ENCODE measurements at places on chromosomes 12 and 14.

DNA sequence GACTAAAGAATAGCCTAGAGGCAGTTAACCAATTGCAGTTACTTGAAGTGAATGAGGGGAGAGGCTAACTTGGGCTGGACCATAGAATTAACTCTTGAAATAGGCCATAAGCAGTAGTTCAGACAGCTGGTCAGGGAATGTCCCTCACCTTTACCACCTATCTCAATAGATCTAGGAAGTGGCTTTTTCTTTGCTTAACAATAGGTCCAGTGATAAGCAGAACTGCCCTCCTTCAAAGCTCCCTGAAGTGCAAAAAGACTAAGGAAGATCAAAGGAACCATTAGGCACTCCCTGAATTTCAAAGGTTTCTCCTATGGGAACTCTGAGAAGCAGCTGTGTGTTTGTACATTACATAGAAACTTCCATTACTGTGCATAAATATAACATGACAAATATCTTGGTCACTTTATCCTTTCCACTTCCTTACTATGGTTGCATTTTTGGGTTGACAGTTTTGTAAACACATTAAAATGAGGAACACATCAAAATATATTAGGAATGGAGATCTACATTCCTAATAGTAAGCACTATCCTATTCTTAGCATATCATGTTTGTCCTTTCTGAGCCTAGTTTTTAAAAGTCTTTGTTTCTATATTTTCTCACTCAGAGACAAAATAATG, 7.2 kb upstream of the NAA30 start:
- no peak for DNase-seq

DNA sequence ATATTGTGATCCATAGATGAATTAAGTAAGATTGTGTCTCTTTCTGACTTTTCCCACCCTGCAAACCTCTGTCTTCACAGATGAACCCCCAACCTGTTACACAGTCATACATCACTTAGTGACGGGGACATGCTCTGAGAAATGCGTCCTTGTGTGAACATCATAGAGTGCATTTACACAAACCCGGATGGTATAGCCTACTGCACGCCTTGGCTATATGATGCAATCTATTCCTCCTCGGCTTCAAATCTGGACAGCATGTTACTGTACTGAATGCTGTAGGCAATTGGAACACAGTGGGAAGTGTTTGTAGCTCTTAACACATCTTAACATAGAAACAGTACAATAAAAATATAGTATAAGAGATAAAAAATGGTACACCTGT, 7.4 kb upstream of the TESPA1 start:
- DNase-seq: no peak

DNA sequence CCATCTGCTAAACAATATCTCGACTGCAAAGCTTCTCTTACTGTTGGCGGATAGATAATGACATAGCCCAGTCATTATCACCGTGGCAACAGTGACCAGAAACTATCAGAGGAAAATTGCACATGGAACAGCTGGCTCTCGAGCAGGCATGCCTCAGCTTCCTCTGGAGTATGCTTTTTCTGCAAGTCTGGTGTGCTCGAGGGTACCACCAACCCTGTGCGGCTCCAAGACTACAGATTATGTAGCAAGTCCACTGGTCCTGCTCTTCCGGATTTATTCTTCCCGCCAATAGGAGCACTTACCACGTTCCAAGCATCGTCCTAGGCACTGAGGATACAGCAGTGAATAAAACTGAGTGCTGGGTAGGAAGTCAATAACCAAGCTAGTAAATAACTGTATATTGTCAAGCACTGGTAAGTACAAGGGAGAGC, 1.4 kb upstream of the GLRX5 start:
- no peak for DNase-seq

DNA sequence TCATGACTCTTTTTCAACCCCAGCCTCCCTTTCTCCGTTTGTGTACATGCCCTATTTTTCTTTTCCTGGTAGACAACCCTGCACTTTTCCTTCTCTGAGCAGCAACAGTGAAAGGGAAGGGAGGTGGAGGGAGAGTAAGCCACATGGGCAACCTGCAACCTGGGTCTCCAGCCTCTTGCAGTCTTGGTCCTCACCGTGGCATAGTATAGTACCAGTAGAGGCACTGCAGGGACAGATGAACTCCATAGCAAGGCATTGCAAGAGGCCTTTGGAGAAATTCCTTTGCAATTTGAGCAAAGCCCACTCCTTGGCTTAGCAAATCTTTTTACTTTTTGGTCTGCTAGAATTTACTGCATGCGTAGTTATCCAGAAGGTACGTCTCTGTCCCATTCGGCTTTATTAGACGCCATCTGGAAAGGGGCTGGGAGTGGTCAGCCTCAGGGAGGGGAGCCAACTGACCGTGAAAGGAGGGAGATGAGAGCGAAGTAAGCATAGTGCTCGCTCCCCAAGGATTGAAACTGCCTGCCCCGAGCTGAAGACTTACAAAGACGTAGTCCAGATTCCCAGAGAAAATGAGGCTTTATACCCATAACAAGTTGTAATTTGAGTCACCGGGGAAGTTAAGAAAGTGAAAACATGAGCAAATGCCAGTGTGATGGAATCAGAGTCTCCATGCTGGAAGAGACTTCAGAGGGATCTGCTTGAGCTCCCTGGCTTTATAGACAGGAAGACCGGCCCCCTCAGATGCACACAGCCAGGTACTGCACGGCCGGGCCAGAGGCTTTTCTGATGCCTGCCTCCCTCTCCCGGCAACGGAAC, 332.0 kb downstream of the CACNA1C start:
- no peak for DNase-seq

DNA sequence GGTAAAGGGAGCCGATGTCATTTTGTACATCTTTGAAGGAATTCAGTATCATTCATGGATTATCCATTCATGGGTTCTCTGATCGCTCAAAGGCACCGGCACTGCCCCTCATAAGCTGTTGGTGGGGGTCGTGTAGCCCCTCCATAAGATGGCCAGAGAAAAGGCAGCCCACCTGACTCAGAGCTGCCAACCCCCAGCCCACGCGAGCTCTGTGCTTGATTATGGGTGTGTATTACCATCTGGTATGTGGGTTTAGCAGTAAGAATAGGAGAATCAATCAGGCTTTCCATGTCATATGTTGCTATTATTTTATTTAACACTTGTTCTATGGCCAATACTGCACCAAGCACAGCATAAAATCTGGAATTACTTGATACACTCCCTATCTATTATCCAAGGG, 32.1 kb upstream of the AMIGO2 start:
- DNase-seq: no peak

DNA sequence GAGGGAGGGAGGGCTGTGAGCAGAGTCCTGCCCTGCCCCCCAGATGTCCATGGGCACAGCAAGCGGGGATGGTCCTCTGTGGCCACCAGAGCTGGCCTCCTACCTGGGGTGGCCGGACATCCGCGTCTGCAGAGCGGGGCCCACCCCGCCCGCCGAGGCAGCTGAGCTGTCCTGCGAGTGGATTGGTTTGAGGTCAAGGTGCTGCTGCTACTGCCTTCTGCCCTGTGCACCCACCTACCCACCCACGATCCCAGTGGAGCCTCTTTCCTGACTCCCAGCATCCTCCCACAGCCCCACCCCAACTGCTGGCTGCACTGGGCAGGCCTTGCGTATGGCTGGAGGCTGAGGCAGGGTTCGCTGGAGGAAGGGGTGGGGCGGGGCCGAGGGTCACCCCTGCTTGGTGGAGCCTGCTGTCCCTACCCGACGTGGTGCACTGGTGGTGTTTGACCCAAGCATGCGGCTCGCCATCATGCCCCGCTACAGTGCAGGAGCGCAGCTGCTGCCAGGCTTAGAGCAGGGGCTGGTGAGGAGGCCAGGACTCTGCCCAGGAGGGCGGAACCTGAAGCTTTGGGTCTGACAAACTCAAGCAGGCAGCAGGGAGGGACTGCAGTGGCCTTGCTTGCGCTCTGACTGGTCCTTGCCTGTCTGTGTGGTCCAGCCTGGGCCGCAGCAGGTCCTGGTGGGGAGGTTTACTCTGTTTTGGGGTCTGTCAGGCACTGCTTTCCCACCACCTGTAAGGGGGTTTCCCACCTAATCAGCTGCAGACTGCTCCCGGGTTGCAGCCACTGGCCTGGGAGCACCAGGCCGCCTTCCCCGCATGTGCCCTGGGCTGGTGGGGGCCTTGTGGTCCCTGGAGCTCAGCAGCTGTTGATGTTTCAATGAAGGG, 23.7 kb downstream of the CEP170B start:
- DNase-seq: no peak

DNA sequence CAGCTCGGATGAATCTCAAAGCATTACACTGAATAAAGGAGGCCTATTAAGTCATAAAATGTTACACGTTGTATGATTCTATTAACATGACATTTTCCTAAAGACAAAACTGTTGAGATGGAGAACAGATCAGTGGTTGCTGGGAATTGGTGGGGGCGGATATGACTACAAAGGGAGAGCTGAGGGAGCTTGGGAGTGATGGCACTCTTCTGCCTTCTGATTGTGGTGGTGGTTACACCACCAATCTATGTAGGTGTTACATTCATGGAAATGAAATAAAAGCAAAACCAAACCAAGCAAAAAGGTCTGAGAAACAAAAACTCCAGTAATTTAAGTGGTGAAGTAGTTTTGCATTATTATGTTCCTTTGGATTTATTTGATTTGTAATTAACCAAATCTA, 16.4 kb upstream of the EVL start:
- DNase-seq: no peak

GRCh38 chr12:38427442-38427841, 110.9 kb downstream of the ALG10B start:
- no peak for DNase-seq

DNA sequence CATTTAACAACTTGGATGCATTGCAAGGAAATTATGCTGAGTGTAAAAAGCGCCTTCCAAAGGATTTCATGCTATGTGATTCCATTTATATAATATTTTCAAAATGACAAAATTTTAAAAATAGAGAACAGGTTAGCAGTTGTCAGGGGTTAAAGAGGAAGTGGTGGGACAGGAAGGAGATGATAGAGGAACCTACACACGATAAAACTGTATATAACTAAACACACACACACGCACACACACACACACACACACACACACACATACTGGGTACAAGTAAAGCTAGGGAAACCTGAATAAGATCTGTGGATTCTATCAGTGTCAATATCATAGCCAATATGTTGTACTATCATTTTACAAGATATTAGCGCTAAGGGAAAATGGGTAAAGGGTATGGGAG, 17.2 kb downstream of the TTC9 start:
- no peak for DNase-seq

- no peak for DNase-seq
These were observed 92.7 kb downstream of the PRICKLE1 start for GRCh38 chr12:42496886-42497285.

DNA sequence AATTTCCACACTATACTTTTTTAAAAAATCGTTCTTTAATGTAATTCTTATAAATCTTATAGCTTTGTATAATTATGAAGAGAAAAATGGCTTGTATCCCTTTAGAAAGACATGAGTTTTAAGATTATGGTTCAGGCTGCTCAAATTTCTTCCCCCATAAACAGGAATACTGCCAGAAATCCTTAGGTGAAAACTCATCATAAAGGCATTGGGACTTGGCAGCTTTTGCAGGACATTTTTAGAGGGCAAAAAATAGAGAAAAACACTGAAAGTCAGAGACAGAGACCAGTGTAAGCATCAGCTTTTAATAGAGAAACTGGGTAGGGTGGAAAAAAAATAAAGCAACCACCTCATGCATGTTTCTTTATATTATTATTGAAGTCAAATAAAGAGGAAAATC, 29.1 kb downstream of the LRRK2 start:
- no peak for DNase-seq

- no peak for DNase-seq
These were observed 14.4 kb upstream of the FIGNL2 start for GRCh38 chr12:51862947-51863346.

DNA sequence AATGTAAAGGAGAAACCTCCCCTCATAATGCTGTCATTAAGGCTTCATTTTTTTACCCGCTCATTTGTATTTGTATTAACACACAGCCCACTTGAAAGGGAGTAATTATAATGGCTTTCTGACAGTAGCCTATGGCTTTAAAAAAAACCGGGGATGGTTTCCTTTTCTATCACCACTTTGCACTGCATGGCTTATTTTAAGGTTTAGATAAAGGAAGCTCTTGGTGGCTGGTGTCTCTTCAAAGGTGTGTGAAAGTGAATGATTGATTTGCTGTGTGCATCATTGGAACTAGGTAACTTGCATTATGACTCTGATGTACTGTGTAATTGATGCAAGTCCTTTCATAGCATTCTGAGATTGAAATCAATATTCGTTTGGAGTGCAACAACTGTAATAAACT, 80.7 kb downstream of the NPAS3 start:
- DNase-seq: no peak

GRCh38 chr12:44759289-44759688, 116.8 kb downstream of the NELL2 start:
- DNase-seq: no peak

DNA sequence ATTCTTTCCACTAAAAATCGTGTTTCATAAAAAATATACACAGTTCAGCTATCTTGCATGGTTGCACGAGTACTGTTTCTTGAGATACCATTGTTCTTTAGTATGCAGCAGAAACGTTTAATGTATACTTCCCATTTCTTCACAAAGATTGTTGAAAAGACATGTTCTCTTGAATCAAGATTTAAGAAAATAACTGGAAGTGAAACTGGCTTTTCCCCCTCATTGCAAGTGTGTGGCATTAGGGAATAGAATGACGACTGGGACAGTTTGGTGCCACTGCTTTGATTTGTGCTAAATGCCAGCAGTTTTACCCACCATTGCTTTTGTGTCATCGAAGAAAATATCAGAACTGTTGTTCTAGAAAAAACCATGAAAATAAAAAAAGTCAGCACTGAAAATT, 20.3 kb upstream of the DHRS2 start:
- no peak for DNase-seq

DNA sequence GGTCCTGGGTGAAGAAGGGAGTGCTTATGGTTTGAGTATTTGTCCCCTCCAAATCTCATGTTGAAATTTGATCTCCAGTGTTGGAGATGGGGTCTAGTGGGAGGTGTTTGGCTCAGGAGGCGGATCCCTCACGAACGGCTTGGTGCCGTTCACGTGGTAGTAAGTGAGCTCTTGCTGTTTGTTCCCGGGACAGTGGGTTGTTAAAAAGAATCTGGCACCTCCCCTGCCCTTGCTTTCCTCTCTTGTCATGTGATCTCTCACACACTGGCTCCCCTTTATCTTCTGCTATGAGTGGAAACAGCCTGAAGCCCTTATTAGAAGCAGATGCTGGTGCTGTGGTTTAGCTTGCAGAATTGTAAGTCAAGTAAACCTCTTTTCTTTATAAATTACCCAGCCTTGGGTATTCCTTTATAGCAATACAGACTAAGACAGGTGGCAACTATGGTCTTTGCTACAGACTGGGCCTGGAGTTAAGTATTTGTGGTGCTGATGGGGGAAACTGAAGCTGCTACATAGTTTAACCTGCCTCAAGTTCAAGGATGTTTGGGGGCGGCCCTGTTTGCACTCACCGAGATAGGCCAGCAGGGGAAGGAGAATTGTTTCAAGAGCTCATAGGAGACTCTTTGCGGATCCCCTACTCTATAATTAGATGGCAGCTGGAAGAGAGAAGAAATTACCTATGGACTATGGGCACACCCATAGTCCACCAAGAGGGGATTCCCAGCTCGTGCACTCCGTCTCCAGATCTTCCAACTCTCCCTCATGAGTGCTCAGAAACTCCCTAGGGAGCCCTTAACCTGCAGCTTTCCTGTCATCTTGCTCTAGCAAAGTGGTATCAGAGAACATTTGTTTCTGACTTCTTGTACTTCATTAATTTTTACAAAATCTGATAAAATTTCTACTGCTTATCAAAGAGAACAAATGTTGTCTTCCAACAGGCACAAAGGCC, 164.6 kb downstream of the SLC15A5 start:
- no peak for DNase-seq
